ENCODE measurements at places on chromosomes 3 and 15. TPM values are rescaled to one million over a fixed set of nuclear protein-coding genes. Genes with fewer than 3 reads are reported as not detected.

The RFT1 gene
- 13.9 TPM for total RNA-seq

The WDR93 gene
- 0.49 TPM for total RNA-seq

The SAXO2 gene
- 0.25 TPM for total RNA-seq

The DNAH12 gene
- total RNA-seq: 0.09 TPM

The MUC4 gene
- total RNA-seq: not detected

The COPG1 gene
- 371 TPM for total RNA-seq

The MUSTN1 gene
- total RNA-seq: not detected

The ZIC4 gene
- total RNA-seq: not detected

The HYKK gene
- 10.2 TPM for total RNA-seq

The TMEM41A gene
- 14.5 TPM for total RNA-seq

The PDCD6IP gene
- total RNA-seq: 258 TPM

The IGSF10 gene
- 8.0 TPM for total RNA-seq

The USP13 gene
- total RNA-seq: 14.4 TPM

The RYR3 gene
- total RNA-seq: under 0.01 TPM

The GOLGA6L7 gene
- total RNA-seq: not detected

The SLC12A8 gene
- 15.5 TPM for total RNA-seq

The TF gene
- total RNA-seq: 4.0 TPM

The CNTN4 gene
- total RNA-seq: 0.09 TPM

The GPR160 gene
- 0.90 TPM for total RNA-seq

The GABRA5 gene
- total RNA-seq: not detected

The RLBP1 gene
- not detected for total RNA-seq

The SPSB4 gene
- not detected for total RNA-seq

The ALDH1L1 gene
- 0.18 TPM for total RNA-seq

The EPHA3 gene
- total RNA-seq: 0.98 TPM

The CHAC1 gene
- total RNA-seq: 4.7 TPM

The ABHD17C gene
- total RNA-seq: 5.6 TPM

The MUC20 gene
- total RNA-seq: 4.5 TPM

The TMCO5A gene
- 0.49 TPM for total RNA-seq
